ENCODE measurements at places on chromosomes 11 and 22. TPM values are rescaled to one million over a fixed set of nuclear protein-coding genes. Genes with fewer than 3 reads are reported as not detected.

Gene MCHR1
- not detected for total RNA-seq

Gene IMMP1L
- total RNA-seq: 49.7 TPM

Gene VWCE
- total RNA-seq: 1.2 TPM

Gene POTEH
- not detected for total RNA-seq
